ENCODE measurements at places on chromosomes 6 and 20. TPM values are rescaled to one million over a fixed set of nuclear protein-coding genes. Genes with fewer than 3 reads are reported as not detected.

Gene ETV7
- total RNA-seq: not detected

Gene CMTR1
- 27.5 TPM for total RNA-seq

Gene OLIG3
- total RNA-seq: not detected

Gene MED23
- total RNA-seq: 46.5 TPM

Gene CCR6
- total RNA-seq: not detected

Gene SNRNP48
- total RNA-seq: 12.5 TPM

Gene PAX1
- not detected for total RNA-seq

Gene MAP7
- 4.2 TPM for total RNA-seq

Gene TRIM10
- total RNA-seq: 0.25 TPM

Gene VGLL2
- not detected for total RNA-seq

Gene DST
- 199 TPM for total RNA-seq

Gene JPH2
- under 0.01 TPM for total RNA-seq

Gene MEP1A
- total RNA-seq: under 0.01 TPM

Gene TNFRSF21
- total RNA-seq: 33.9 TPM

Gene HLA-DRB5
- not detected for total RNA-seq

Gene SNAP25
- 113 TPM for total RNA-seq

Gene PEX6
- total RNA-seq: 15.7 TPM

Gene OPN5
- total RNA-seq: not detected

Gene CTAGE9
- total RNA-seq: not detected

Gene RAET1L
- total RNA-seq: 0.25 TPM

Gene TRIM40
- not detected for total RNA-seq

Gene TP53TG5
- not detected for total RNA-seq

Gene CNR1
- 265 TPM for total RNA-seq

Gene TMEM170B
- total RNA-seq: 47.9 TPM

Gene GSTA3
- not detected for total RNA-seq

Gene SLC17A1
- not detected for total RNA-seq

Gene DOK5
- total RNA-seq: 152 TPM

Gene PGC
- 0.49 TPM for total RNA-seq

Gene BTN1A1
- not detected for total RNA-seq

Gene C6orf47
- 11.6 TPM for total RNA-seq

Gene PTCRA
- total RNA-seq: not detected

Gene NRSN1
- 28.8 TPM for total RNA-seq

Gene MYCT1
- 3.0 TPM for total RNA-seq

Gene RBM24
- 26.1 TPM for total RNA-seq

Gene DNAH8
- under 0.01 TPM for total RNA-seq

Gene CST2
- total RNA-seq: not detected

Gene ENPP3
- 0.25 TPM for total RNA-seq

Gene HDGFL1
- under 0.01 TPM for total RNA-seq

Gene GNAS-AS1
- 0.49 TPM for total RNA-seq

Gene CNPY3
- 18.2 TPM for total RNA-seq

Gene ZC2HC1B
- total RNA-seq: not detected

Gene BPIFA1
- total RNA-seq: not detected

Gene ADGRF1
- total RNA-seq: not detected

Gene CD109
- 3.0 TPM for total RNA-seq

Gene CLVS2
- total RNA-seq: 43.3 TPM
